ENCODE measurements at places on chromosomes 11 and 22.

- no peak for DNase-seq
Measured at GRCh38 chr11:85123752-85124231, 503.4 kb downstream of the DLG2 start.

DNA sequence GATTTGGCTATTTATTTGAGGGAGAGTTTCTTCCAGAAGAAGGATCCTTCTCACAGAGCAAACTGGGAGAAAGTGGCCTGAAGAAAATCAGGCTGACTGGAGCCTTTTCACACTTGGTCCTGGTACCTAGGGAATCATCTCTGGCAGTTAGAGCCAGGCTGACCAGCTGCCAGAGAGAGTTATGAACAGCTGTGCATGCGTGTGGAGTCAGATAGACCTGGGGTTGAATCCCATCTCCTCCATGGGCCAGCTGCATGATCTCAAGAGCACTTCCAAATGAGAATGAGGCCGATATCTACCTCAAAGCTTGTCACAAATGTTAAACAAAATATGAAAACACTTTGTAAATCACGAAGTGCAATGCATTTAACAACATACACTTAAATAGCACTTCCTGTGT is 390.0 kb downstream of the TENM4 start:
- DNase-seq, result no peak

GRCh38 chr11:44313761-44314489 is 4.0 kb upstream of the ALX4 start:
- peak; percentile 36 for DNase-seq

DNA sequence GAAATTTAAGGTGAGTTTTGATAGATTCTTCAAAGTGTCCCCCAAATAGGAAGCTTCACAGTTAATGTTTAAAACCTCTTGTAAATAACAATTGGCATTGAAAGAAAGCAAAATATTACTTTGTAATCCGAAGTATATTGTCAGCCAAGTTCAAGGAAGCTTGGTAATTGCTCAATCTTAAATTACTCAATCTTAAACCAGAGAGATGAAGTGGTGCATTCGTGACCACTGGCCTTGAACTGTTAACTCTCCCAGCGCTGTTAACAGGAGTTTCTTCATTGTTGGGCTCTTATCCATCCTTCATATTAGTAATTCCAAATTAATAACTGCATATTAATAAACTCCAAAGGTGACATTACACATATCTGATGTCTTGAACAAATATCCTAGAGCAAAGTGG is 20.6 kb upstream of the FDX1 start:
- no peak for DNase-seq

DNA sequence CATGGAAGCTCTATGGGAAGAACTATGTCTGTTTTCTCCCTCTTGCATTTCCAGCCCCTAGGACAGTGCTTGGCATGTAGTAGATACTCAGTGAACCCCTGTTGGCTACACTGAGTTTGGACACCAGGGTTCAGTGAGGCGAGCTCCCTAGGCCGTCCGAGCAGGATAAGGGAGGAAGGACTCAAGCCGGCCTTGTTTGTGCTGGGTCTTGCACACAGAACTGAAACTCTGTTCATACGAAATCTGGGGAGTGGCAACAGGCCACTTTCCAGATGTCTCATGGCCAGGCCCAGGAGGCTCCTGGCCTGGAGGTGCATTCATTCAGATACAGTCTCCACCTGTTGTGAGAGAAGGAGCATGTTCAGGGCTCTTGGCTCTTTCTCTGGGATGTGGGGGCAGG is 23.6 kb upstream of the LMO1 start:
- no peak for DNase-seq

- peak; percentile 79 for DNase-seq
Measured at GRCh38 chr22:46076651-46077339, 73.5 kb upstream of the PPARA start.

GRCh38 chr22:36247955-36248354 is 5.0 kb upstream of the APOL1 start:
- no peak for DNase-seq

DNA sequence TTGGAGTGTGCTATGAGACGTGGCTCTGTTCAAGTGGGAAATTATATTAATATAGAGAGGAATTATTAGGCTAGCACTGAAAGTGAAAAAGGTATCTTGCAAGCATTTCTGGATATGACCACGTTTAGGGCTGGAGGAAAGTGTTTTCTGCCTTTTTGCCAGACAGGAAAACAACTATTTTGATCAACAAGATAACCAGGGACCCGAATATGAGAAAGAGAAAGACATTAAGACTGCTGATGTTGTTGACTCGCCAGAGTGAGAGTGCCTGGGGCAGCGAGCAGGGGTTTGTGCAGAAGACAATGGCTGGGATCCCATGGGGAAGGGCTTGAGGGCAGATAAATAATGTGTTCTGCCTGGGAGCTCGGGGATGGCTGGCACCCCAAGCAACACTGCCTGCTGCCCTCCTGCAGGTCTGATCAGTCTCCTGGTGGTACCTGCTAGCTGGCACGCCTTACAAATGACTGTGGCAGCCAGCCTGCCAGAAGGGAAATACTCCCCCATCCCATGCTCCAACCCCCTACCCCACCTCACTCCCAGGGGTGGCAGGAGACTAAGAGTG is 23.1 kb upstream of the CHST1 start:
- no peak for DNase-seq

- peak; percentile 95 for DNase-seq
Measured at GRCh38 chr22:50531962-50532674, 2.3 kb upstream of the TYMP start.

DNA sequence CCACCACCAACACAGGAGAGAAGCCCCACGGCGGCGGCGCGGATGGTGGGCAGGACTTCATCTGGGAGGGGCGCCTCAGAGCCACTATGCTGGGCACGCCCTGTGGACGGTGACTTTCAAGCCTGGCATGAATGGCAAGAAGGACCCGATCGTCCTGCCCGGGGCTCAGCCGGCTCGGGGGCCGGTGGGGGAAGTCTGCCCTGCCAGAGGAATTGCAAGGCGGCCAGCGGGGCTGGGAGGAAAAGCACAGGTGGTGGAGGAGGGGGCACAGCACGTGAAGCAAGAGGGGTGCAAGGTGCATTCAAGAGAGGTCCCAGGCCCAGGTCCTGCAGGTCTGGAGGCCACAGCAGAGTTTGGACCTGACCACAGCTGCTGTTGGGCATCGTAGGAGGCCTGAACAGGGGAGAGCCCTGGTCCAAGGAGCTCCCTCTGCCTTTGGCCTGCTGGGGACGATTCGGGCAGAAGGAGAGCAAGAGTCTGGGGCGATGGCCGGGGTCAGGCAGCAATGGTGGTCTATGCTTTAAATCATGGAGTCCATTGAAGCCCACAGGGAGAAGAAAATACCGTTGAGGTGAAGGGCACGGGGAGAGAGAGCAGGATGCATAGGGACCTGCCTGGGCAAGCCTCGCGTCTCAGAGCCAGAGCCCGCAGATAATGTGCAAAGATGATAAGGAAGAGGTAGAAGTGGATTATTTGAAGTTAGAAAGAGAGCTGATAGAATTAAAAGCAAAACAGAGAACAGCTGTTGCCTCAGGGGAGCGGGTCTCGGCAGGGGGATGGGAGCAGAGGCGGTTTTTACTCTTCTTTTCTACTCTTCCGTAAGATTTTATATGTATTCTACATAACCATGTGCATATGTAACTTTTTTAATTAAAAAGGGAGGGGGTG is 82.6 kb upstream of the SHISAL1 start:
- peak; percentile 73 for DNase-seq

- DNase-seq, result no peak
Measured at GRCh38 chr11:22733475-22734248, 67.3 kb downstream of the GAS2 start.

DNA sequence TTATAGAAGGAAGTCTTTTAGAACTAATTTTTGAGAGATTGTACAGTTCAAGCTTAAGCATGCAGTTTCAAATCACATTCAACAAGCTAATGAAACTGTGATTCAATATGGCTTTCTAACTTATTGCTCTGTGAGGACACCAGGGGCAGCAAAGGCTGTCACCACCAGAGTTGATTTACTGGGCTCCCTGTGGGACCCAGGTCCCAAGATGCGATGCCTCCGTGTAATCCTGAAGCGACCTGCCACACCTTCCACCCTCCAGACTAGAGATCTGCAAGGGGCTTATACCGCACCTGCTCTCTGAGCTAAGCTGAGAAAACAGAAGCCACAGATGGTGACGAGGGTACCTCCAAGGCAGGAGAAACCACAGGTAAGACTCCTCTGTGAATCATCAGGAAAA is 918 bp upstream of the OR51Q1 start:
- no peak for DNase-seq

DNA sequence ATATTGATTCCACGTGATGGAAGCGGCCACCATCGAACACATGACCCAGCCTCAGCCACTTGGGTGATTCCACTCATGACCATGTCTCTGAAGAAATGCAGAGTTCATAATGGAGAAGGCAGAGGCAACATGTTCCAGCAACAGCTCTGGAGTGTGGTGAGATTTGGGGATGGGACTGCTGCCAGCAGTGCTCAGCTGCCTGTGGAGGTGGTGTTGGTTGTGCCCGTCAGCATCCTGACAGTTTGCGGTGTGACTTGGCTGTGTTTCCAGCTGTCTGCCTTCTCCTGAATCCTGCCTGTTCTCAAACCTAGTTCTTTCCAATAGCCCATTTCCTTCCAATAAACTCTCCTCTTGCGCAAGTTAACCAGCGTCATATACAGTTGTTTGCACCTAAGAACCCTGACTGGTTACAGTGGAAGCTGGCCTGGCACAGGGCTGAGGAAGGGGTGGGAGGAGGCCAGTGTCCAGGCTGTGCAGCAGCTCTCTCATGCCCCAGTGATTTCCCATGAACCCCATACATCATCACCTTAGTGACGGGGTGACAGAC is 22.0 kb upstream of the OR8B8 start:
- DNase-seq, result no peak

DNA sequence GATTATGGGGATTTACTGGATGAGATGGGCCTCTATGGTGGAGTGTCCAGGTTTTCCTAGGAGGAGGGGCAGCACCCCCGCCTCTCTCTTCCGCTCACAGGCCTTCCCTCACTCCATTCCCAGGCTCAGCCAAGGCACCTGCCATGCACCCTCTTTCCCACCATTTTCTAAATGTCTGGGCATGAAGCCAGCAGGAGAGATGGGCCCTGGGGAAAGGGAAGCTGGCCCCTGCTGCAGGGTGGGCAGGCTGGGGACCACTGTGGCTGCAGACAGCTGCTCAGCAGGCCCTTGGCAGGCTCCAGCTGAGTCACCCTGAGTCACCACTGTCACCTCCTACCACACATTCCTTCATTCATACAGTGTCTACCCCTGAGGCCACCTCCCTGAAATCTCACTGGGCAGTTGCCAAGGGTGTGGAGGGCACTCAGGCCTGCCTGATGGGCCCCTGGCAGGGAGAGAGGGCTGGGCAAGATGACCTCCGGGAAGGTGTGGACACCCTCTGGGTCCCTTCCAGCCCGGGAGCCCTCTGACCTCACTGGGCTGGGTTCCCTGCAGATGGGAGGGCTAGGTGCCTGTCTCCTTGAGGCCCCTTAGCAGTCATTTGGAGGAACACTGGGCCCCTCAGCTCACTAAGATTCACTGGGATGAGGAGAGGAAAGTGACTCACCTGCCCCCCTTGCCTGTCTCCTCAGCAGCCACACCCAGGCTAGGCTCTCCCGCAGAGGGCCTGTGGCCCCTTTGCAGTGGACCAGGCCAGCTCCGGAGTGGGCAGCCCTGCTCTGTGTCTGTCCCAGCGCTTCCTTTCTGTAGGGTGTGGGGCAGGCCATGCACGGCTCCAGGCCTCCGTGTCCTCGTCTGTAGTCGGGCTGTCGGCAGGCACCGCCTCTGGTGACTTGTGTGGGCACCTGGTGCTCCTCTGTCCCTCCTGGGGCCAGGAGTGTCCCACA is 7.8 kb downstream of the MYEOV start:
- no peak for DNase-seq

DNA sequence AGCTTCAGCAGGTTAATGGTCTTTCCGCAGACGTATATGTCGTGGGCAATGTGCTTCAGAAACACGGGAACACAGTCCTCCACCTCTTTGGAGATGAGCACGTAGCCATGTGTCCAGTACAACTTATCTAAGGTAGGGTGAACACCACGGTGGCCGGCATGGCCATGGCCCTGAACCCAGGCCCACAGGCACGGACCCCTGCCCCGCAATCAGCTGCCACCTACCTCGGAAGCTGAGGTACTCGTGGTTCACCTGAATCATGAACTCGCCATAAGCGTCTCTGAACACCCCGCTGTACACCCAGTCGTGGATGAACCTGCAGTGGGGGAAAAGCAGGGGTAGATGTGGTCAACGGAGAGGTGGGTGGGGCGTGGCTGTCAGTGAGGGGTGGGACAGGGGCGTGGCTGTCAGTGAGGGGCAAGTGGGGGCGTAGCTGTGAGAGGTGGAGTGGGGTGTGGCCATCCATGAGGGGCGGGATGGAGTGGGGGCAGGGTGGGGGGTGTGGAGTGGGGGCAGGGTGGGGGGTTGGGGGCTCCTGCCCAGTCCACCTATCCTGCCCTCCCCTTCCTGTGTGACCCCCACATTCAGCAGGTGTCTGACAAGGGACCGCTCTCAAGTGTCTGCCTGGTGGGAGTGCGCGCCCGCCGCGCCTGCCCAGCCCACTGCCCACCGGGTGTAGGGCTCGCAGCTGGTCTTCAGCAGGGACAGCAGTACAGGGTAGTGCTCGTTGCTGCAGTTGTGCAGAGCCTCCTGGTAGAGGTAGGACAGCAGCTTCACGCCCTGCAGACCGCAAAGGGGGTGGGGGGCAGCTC is 18.6 kb downstream of the TUBGCP6 start:
- no peak for DNase-seq

- no peak for DNase-seq
Measured at GRCh38 chr22:17431179-17431578, 61.9 kb downstream of the CECR2 start.

DNA sequence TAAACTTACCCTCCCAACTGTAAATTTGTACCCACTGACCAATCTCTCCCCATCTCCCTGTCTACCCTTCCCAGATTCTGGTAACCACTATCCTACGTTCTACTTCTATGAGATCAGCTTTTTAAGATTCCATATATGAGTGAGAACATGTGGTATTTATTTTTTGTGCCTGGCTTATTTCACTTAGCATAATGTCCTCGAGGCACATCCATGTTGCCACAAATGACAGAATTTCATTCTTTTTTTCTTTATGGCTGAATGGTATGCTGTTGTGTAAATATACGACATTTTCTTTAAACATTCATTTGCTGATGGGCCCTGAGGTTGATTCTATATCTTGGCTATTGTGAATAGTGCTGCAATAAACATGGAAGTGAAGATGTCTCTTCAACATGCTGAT is 74.7 kb upstream of the RRM1 start:
- DNase-seq, result no peak

- peak; percentile 94 for DNase-seq
Measured at GRCh38 chr11:36455658-36456111, 54.4 kb downstream of the TRAF6 start.

DNA sequence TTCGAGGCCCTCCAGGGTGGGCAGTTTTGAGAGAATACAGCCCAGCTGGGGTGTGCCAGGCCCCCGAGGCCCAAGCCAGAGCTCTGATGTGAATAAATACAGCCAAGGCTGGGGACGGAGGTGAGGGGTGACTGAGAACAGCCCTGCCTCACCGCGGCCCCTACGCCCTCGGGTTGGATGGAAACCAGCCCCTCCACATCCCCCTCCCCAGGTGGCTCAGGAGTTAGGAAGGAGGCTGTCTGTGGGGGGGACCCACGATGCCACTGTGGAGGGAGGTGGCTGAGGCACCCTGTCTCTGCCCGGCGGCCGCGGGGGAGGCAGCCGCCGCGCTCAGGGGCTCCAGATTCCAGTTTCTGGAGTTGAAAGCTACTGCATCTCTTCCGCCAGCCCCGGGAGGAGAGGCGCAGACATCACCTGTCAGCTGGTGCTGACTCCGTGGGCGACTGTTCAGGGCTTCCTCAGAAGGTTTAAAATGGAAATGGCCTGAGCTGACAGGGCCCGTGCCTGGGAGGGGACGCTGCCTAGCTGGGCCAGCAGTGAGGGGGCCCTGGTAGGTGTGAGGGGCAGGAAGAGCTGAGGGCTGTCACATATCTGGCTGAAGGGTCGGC is 1.4 kb downstream of the FLRT1 start:
- DNase-seq, result no peak

- no peak for DNase-seq
Measured at GRCh38 chr11:3962406-3962840, 107.0 kb downstream of the STIM1 start.
